ENCODE measurements at places on chromosomes 1 and 21.
A peak's percentile ranks its signal among the peaks of the same experiment; 100 is the strongest.

DNA sequence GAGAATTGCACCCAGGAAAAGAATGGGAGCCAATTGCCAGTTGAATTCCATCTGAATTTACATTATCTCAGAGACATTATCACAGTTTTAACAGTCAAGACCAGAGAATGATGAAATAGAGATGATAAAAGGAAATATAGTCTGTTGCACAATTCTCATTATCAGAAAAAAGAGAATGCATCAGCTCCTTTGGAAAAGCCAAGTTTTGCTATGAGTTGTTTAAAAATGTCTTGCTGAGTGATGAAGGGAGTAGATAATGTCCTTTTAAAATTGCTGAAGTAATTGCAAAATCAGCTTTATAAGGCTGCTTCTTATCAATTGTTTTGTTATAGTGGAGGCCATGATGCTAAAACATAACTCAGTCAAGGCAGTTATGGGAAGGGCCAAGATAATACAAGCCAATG, 37.9 kb upstream of the EEIG2 start:
- DNase-seq = no peak

- DNase-seq = no peak
Observed at GRCh38 chr1:115063228-115063901, 25.9 kb downstream of the TSPAN2 start.

DNA sequence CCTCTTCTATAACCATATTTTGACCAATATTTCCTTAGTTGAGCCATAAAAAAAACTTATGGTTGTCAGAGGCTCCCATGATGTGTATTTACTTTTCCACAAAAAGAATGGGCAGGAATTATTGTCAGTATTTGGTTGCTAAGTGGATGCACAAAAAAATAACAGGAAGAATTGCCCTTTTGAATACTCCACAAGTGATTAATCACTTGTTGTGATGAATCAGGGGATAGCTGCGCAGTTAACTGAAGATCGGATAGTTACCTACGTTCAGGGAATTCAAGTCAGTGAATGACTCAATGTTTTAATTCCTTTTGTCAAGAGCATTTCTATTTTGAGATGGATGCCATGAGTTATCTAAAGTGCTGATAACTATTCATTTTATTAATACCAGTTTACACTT, 785.2 kb upstream of the B3GALT2 start:
- DNase-seq = no peak

GRCh38 chr1:116496380-116496779, 74.4 kb downstream of the CD58 start:
- DNase-seq = peak; percentile 71

DNA sequence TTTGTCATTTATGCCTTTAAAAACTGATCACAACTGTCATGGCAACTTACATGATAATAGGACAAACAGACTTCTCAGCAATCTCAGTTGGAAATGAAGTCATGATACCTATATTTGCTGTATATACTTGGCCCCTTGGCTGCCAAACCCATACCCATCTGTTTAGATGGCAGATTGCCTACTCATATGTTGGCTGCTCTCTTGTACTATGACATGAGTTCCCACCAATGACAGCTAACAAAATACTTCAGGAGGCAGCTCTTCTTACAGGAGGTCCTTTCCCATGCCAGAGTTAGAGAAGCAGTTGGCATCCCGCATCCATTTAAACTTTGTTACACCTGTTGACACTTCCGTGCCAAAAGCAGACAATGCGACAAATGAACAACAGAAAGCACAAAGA, 603.1 kb upstream of the ADGRL2 start:
- no peak for DNase-seq

- no peak for DNase-seq
Observed at GRCh38 chr21:43881283-43881682, 16.3 kb downstream of the AGPAT3 start.

DNA sequence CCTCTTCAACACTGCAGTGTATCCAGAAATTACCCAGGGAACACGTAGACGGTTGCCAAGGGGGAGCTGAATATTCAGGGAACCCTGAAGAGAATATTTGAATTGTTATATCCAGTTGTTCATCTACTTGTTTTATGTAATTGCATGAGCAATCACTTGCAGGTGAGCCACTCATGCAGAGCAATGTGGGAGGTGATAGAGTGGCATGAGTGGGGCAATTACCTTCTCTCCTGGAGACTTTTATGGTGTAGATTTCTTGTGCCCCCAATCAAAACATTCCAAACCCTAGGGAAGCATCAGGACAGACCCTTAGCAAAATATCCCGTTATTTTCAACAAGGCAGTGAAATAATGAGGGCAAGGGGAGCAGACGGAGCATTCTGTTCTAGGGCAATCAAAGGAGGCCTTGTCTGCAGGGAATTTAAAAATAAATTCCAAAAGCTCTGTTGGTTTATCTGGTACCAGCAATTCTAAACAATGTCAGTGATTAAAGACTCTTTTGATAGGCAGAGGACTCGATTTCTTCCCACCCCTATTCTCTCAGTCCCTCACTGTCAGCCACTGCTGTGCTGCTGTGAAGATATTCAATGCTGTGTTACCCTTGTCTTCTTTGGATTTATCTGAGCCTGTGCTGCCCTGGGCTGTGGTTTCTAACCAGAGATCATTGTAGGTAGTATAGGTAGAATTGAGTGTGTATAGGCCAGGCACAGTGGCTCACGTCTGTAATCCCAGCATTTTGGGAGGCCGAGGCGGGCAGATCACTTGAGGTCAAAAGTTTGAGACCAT, 180.2 kb upstream of the MAP1LC3C start:
- DNase-seq = no peak

DNA sequence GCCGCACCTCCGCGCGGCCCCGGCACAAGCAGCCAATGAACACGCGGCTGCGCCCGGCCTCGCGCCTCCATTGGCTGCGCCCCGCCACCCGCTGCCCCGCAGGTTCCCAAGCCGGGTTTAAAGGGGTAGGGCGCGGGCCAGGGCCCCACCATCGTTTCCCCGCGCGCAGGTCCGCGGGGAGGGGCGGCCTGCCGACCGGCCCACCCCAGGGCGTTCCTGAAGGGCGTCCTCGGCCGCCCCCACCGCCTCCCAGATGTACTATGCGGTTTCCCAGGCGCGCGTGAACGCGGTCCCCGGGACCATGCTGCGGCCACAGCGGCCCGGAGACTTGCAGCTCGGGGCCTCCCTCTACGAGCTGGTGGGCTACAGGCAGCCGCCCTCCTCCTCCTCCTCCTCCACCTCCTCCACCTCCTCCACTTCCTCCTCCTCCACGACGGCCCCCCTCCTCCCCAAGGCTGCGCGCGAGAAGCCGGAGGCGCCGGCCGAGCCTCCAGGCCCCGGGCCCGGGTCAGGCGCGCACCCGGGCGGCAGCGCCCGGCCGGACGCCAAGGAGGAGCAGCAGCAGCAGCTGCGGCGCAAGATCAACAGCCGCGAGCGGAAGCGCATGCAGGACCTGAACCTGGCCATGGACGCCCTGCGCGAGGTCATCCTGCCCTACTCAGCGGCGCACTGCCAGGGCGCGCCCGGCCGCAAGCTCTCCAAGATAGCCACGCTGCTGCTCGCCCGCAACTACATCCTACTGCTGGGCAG, at the start of gene OLIG1:
Gene OLIG1, plus strand, starts transcription at position 148 of the 750 bp plus-strand sequence. Its CDS starts 106 bp downstream, at position 254.
- peak; percentile 82 for DNase-seq
